LHCN-M2 (cell line): ENCODE measurements at places on chromosomes 16 and 17. TPM values are rescaled to one million over a fixed set of nuclear protein-coding genes. Genes with fewer than 3 reads are reported as not detected.

RAC3 gene
- 18.1 and 28.7 TPM in 2 replicates for total RNA-seq

ZNF624 gene
- 5.3 and 5.7 TPM in 2 replicates for total RNA-seq

PLLP gene
- not detected in 2 replicates for total RNA-seq

INCA1 gene
- 0.34 and 0.64 TPM in 2 replicates for total RNA-seq

CNGB1 gene
- total RNA-seq, result not detected in 2 replicates

P4HB gene
- total RNA-seq, result 1,598 and 3,461 TPM in 2 replicates

DNA sequence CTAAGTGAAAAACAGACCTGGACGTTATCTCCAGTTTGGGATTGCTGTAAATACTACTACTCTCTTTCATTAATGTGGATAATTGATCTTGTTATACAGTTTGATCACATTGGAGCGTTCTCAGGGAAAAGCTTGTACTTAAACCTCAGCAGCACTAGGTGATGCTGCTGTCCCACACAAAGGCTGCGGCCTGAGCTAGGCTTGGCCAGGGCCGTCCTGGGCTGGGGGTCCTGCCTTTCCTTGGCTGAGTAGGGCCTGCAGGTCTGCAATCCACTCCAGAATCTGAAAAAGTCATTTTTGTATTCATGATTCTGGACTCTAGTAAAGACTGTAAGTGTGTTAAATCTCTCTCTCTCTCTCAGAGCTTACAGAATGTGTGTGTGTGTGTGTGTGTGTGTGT lies 23.7 kb upstream of the PMFBP1 start:
- no peak for DNase-seq

- peak; percentile 33 for DNase-seq
Measured at GRCh38 chr16:12455287-12455798, 348.3 kb downstream of the CPPED1 start.

DNA sequence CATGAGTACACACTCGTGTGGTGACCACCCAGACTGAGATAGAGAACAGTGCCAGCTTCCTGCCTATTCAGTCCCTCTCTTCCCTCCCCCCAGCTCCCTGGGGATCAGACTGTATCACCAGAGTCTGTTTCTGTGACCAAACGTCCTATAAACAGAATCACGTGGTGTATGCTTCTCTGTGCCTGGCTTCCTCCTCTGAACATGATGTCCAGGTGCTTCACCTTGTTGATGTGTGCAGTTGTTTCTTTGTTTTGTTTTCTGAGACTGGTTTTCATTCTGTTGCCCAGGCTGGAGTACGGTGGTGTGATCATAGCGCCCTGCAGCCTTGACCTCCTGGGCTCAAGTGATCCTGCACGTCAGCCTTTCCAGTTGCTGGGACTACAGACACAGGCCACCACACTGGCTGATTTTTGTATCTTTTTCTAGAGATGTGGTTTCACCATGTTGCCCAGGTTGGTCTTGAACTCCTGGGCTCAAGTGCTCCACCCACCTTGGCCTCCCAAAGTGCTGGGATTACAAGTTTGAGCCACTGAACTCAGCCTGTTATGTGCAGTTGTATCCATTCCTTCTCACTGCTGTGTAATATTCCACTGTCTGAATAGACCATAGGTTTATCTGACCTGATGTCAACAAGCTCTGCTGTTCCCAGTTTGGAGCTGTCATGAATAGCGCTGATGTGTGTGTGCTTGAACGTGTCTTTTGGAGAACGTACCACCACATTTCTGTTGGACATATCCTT lies 28.9 kb upstream of the PRM1 start:
- no peak for DNase-seq

- peak; percentile 53 for DNase-seq
Measured at GRCh38 chr17:28684963-28685362, 23.0 kb downstream of the SUPT6H start.

DNA sequence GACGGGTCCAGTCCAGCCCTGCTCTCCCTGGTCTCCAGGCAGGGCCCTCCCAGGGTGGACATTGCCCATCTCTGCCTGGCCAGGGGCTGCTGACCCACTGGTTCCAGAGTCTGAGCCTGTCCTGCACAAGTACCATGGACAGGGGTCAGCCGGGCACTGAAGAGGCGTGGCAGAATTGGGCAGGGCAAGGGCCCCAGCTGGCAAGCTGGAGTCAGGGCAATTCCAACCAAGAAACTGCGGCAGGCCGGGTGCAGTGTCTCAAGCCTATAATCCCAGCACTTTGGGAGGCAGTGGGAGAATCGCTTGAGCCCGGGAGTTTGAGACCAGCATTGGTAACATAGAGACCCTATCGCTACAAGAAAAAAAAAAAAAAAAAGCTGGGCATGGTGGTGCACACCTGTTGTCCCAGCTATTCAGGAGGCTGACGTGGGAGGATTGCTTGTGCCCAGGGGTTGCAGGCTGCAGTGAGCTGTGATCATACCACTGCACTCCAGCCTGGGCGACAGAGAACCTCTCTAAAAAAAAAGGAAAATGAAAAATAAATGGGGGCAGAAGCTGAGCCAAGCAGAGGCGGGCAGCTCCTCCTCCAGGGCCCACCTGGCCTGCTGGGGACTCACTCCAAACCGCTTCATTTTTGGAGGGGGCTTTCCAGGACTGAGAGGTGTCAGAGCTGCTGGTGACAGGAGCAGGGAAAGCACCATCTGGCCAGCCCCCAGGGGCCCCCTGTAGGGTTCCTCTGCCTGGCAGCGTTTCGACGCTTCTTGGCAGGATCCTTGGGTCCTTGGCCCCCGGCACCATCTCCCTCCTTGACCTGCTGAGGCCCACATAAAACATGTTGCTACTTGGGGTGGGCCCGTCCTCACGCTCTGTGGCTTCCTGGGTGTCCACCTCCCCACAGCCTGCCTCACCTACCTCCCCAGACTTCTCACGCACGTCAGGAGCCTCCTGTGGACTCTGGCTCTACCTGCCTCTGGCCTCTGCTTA lies 2.9 kb upstream of the MAFG start:
- peak; percentile 23 for DNase-seq

- DNase-seq, result no peak
Measured at GRCh38 chr16:4667203-4667963, 26.0 kb upstream of the NUDT16L1 start.

DNA sequence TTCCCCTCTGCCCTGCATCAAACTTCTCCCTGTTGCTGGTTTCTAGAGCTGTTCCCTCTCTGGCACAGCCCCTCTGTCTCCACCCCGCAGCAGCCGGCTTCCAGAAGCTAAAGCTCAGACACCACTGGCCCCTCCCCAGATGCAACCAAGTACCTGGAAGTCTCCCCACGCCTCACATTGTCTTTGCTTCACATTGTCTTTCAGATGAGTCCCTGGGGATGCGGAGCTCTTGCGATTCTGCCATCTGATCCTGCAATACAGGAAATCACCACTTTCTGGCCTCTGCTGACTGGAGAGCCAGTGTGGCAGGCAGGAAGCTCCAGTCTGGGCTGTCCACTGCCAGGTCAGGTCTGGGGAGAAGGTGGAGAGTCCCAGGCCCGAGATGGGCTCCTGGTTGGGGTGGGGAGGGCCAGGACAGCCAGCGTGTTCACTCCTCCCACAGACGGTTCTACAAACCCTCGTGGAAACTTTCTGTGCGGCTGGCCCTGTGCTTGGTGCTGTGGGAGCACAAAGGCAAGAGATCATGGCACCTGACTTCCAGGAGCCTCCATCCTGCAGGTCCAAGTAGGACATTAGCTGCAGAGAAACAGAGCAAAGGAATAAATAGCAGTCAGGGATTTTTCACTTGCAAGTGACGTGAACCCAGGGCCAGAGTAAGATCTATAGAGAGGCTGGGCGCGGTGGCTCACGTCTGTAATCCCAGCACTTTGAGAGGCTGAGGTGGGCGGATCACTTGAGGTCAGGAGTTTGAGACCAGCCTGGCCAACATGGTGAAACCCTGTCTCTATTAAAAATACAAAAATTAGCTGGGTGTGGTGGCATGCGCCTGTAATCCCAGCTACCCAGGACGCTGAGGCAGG lies 47.9 kb upstream of the MAP3K14 start:
- no peak for DNase-seq

- DNase-seq, result no peak
Measured at GRCh38 chr16:81483970-81484595, 39.5 kb downstream of the CMIP start.

DNA sequence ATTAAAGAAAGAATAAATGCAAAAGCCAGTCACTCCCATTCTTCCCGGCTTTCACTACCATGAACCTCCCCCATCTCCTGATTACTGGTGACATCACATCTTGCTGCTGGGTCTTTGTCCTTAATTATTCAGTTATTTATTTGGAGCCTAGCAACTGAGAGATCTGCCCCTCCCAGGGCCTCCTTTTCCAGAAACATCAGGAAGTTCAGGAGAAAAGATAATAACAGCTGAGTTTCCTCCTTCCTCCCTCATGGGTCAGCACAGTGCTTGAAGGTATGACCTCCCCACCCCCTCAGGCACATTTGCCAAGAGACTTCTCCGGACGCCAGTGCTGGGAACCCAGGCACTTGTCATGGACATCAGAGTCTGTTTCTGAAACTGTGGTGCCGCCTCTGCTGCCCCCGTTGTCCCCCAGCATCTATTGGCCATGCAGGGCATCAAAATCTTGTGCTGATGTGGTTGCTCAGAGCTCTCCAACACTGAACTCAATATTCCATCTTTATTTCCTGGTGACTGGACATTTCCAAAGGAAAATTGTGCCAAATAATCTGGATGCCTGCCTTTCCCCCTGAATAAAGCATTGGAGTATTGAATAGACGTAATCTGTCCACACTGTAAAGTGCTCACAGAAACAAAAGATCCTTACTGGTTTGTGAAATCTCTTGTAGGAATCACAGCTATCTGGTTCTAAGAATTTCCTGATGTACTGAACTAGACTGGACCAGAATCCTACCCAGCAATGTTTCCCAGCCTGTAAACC lies 71.8 kb downstream of the ZNF18 start:
- no peak for DNase-seq
